ENCODE measurements at places on chromosomes 7 and 10.

DNA sequence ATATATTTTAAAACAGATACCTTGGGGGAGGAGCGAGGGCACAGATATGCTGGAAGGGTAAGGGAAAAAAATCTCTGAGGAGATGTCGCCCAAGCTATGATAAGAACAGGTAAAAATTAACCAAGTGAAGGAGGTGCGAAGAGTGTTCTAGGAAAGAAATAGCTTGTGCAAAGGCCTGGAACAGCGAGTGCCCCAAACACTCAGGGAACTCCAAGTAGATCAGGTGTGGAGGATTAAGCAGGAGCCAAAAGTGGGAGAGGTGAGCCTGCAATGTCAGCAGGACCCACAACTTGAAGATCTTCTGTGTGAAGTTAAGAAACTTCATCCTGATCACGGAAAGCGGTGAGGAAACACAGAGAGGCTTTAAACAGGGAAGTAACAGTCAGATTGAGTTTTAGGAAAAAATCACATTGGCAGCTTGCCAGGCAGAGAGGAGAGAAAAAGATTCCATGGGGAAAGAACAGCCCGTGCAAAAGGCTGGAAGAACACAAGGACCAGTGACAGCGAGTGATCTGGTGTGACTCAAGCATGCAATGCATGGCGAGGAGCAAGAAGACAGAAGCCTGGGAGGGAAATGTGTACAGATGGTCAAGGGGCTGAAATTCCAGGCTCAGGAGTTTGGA is 30.7 kb downstream of the FGF8 start:
- DNase-seq, result no peak

DNA sequence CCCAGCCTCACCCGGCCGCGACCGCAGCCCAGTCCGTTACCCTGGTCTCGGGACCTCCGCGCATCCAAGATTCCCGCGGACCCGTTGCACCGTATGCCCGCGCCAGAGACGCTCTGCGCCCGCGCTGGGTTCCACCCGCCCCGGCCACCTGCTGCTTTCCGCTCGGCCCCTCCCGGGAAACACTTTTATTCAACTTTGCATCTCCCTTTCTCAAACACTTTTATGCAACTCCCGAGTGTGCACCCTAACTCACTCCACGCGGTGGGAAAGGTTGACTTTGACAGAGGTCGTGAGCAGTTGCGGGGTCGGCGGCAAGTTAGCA is at the start of gene ODAD2:
ODAD2 (minus strand) TSS at position 126 of the 322 bp plus-strand sequence. CDS start 3,937 bp downstream, outside the sequence.
- no peak for DNase-seq

GRCh38 chr10:4127518-4128315 is 342.7 kb upstream of the KLF6 start:
- peak; percentile 60 for DNase-seq

DNA sequence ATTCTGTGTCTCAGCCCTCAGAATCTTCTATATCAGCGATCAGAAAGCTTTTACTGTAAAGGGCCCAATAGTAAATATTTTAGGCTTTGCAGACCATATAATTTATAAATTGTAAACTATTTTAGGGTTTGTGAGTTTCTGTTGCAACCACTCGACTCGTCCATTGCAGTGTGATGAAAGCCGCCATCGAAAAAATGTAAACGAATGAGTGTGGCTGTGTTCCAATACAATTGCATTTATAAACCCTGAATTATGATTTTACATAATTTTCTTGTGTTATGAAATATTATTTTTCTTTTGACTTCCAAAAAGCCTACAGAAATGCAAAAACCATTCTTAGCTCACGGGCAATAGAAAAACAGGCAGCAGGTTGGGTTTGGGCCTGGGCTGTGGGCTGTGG is 62.5 kb upstream of the ADO start:
- no peak for DNase-seq

GRCh38 chr10:114751856-114752255 is 69.7 kb upstream of the FHIP2A start:
- DNase-seq, result no peak

GRCh38 chr7:151686016-151686766 is 166.5 kb upstream of the RHEB start:
- DNase-seq, result no peak

- no peak for DNase-seq
Observed at GRCh38 chr10:52442576-52442975, 128.5 kb downstream of the DKK1 start.

- DNase-seq, result no peak
Observed at GRCh38 chr10:125146791-125147579, 13.4 kb downstream of the CTBP2 start.

DNA sequence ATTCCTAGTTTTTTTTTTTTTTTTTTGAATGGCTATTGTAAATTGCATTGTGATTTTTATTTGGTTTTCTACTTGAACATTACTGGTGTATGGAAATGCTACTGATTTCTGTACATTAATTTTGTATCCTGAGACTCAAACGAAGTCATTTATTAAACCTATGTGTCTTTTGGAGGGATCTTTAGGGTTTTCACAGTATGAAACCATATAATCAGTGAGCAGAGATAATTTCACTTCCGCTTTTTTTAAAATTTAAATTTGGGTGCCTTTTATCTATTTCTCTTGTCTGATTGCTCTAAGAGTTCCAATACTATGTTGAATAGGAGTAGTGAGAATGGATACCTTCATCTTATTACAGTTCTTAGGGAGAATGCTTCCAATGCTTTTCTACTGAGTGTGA is 102.7 kb downstream of the ZWINT start:
- DNase-seq, result no peak
